ENCODE measurements at places on chromosomes 7 and 10.

GRCh38 chr7:66921396-66921917, 432 bp downstream of the TMEM248 start:
- H3K27ac ChIP-seq, result peak overlapping the region; percentile 96
- peak overlapping the region; percentile 95 for H3K4me3 ChIP-seq
- peaks cover 19% of the 10 kb centered on the region for H3K4me1 ChIP-seq
- peaks cover 9% of the 10 kb centered on the region for H3K36me3 ChIP-seq
- peaks cover 3% of the 10 kb centered on the region for H3K27me3 ChIP-seq

GRCh38 chr10:5708356-5708755, 23.7 kb downstream of the TASOR2 start:
- no peaks in the 10 kb centered on the region for H3K36me3 ChIP-seq
- DNase-seq, result no peak
- peaks cover 26% of the 10 kb centered on the region for H3K4me1 ChIP-seq
- H3K27ac ChIP-seq, result no peak overlapping the region
- no peak overlapping the region for H3K4me3 ChIP-seq
- no peaks in the 10 kb centered on the region for H3K27me3 ChIP-seq

DNA sequence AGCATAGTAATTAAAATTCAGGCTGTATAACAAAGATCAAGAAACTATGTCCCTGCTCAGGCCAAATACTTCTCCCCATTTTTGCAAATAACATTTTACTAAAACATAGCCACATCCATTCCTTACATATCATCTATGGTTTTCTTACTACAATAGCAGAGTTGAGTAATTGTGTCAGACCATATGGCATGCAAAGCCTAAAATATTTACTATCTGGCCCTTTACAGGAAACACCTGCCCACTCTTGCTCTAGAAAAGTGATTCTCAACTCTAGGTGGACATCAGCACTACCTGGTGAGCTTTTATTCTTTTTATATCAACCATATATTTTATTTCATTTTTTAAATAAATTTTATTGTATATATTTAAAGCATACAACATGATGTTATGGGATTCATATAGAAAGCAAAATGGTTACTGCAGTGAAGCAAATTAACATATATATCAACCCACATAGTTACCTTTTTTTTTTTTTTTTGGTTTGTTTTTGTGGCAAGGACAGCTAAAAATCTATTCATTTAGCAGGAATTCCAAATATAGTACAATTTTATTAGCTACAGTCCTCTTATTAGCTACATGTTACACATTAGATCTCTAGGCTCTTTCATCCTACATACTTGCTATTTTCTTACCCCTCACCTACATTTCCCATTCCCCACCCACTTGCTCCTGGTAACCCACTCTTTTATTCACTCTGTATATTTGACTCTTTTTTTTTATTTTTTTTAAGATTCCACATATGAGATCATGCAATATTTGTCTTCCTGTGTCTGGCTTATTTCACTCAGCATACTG, 19.6 kb downstream of the ABI1 start:
- H3K36me3 ChIP-seq, result peaks cover 6% of the 10 kb centered on the region
- H3K4me3 ChIP-seq, result no peak overlapping the region
- no peak overlapping the region for H3K27ac ChIP-seq
- DNase-seq, result no peak
- H3K27me3 ChIP-seq, result no peaks in the 10 kb centered on the region

DNA sequence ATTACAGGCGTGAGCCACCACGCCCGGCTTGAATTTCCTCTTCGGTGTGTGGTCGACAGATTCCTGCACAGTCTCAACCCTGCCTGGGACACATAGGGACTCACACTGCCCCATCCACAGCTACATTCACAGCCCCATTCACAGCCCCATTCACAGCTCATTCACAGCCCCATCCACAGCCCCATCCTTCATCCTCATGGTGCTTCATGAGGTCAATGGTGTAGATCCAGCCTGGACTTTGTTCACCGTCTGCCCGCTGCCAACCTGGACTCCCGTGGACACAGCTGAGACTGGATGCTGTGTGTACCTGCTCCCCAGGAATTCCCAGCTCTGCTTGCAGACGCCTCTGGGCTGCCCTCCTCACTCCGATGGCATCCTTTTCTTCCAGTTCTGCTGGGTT, 5.2 kb downstream of the IDI2 start:
- no peaks in the 10 kb centered on the region for H3K4me1 ChIP-seq
- no peaks in the 10 kb centered on the region for H3K27me3 ChIP-seq
- no peak for DNase-seq
- peaks cover 17% of the 10 kb centered on the region for H3K36me3 ChIP-seq
- H3K4me3 ChIP-seq, result no peak overlapping the region
- no peak overlapping the region for H3K27ac ChIP-seq

GRCh38 chr10:30029872-30030256, 29.5 kb downstream of the JCAD start:
- no peak overlapping the region for H3K27ac ChIP-seq
- H3K4me3 ChIP-seq, result no peak overlapping the region
- no peaks in the 10 kb centered on the region for H3K27me3 ChIP-seq
- DNase-seq, result no peak

Measured in neural crest cell (in vitro differentiated cells).